Natural killer cell treated with Interleukin-12 subunit alpha and Interleukin-12 subunit beta and Interleukin-15 and Interleukin-18, amount 100 ng/mL, for 72 hours (primary cell): ENCODE measurements at places on chromosomes 6 and 20.

DNA sequence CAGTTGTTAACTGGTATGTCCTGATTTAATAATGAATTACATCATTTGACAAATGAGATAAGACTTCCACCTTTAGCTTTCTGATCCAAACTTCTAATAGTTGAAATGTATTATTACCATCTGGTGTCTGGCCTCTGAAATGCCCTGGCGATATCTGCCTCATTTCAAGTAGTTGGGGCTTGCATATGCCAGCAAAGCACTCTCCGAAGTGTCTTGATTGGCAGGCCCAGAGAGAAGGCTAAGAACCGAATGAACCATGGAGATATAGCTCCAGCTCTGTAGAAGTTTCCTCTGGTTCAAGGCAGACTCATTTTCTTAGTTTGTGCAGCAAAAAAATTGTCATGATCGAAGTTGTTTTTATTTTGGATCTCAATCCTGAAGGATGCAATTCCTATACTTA lies 13.4 kb upstream of the HIVEP2 start:
- no peak for DNase-seq
- H3K4me3 ChIP-seq, result no peak overlapping the region
- H3K27ac ChIP-seq, result no peak overlapping the region

- no peak for DNase-seq
- H3K27me3 ChIP-seq, result peaks cover 53% of the 10 kb centered on the region
- H3K4me1 ChIP-seq, result peaks cover 11% of the 10 kb centered on the region
- peaks cover 5% of the 10 kb centered on the region for H3K36me3 ChIP-seq
- no peak overlapping the region for H3K4me3 ChIP-seq
Measured at GRCh38 chr6:108156180-108156937, 9.5 kb upstream of the NR2E1 start.

- no peaks in the 10 kb centered on the region for H3K36me3 ChIP-seq
- H3K27ac ChIP-seq, result no peak overlapping the region
- DNase-seq, result no peak
- H3K4me1 ChIP-seq, result peaks cover 4% of the 10 kb centered on the region
- peaks cover 31% of the 10 kb centered on the region for H3K27me3 ChIP-seq
Measured at GRCh38 chr20:25065072-25065624, 7.2 kb upstream of the ACSS1 start.

DNA sequence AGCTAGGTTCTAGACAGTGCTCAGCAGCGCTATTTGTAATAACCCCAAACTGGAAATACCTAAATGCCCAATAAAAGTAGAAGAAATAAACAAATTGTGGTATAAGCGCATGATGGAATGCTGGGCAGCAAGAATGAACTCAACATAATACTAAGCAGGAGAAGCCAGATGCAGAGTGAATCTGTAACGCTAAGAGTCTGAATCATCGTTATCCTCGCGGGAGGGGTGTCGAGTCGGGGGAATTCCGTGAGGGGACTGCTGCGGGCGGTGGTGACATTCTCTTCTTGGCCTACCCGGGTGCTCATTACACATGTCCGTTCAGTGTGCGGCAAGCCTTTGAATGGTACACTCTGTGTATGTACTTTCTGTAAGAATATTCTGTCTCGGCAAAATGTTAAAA lies 83.7 kb downstream of the SULF2 start:
- H3K4me1 ChIP-seq, result no peaks in the 10 kb centered on the region
- DNase-seq, result no peak
- H3K4me3 ChIP-seq, result no peak overlapping the region
- no peak overlapping the region for H3K27ac ChIP-seq

- no peaks in the 10 kb centered on the region for H3K36me3 ChIP-seq
- peaks cover 18% of the 10 kb centered on the region for H3K4me1 ChIP-seq
- H3K27ac ChIP-seq, result no peak overlapping the region
- H3K27me3 ChIP-seq, result peaks cover 67% of the 10 kb centered on the region
Measured at GRCh38 chr6:30951907-30952469, 11.2 kb downstream of the MUCL3 start.
